ENCODE measurements at places on chromosomes 4 and X. TPM values are rescaled to one million over a fixed set of nuclear protein-coding genes. Genes with fewer than 3 reads are reported as not detected.

PDLIM3 gene
- 5.2 TPM for total RNA-seq

GPC3 gene
- not detected for total RNA-seq

CC2D2A gene
- 20.5 TPM for total RNA-seq

CXorf65 gene
- total RNA-seq = not detected

CDS1 gene
- total RNA-seq = 0.37 TPM

CCKAR gene
- not detected for total RNA-seq

SORCS2 gene
- 1.5 TPM for total RNA-seq

ZCCHC12 gene
- 0.12 TPM for total RNA-seq

NUDT11 gene
- 12.2 TPM for total RNA-seq

TFDP3 gene
- not detected for total RNA-seq

OPN1MW2 gene
- not detected for total RNA-seq

AR gene
- 16.6 TPM for total RNA-seq

CPZ gene
- total RNA-seq = 0.66 TPM

GYPB gene
- not detected for total RNA-seq

ADRA2C gene
- 1.5 TPM for total RNA-seq

NRK gene
- total RNA-seq = 0.37 TPM

FREM3 gene
- not detected for total RNA-seq

All from uterine smooth muscle cell (primary cell).